CD4-positive, alpha-beta T cell treated with Interleukin-2 at 100 ng/mL for 4 hours (primary cell): ENCODE measurements at places on chromosomes 1 and 21.

DNA sequence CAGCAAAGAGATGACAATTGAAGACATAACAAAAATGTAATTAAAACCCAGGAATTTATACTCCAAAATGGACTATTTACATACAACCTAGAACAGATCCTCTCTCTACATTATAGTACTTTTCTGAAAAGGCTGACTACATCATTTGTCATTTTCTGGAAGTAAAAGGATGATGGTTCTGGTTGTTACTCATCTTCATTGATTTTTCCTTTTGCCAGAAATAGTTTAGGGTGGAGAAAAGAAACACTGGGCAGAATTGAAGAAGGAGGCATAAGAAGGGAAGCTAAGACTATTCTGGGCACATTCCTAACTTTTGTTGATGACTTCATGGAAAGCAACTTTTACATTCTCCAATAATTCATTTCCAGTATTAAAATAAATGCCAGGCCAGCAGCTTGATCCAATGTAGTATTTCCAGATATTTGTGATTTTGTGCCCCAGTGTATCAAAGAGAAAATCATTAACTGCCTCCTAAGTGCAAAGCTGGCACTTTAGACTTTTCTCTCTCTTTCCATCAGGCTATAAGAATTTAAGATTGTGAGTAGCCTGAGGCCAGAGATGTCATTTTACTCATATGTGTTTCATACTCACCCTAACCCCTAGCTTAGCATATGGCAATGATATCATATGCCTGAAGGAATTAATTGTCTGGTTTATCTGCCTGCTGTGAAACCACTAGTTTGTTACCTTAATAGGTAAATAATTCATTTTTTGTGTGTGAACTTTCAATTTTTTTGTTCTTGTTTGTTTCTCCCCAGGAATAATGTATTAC, 369.5 kb upstream of the LYPLAL1 start:
- no peak for DNase-seq

DNA sequence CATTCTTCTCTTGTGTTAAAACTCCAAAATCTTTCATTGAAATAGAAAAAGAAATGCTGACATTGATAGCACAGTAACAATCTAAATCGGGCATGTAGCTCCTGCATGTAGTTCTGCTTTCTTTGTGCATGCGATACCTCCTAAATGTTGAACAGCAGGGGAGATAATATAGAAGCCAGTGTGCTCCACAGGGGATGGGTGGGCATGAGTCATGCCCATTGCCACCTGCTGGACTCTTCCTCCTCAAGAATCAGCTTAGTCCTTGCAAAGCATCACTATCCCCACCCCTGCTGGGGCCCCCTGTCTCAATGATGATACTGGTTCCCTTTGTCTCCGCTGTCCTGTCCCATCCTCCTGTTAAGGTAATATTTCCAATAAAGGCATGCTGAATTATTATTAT, 203.0 kb downstream of the RWDD3 start:
- no peak for DNase-seq

GRCh38 chr1:206495011-206495461, 12.3 kb upstream of the RASSF5 start:
- DNase-seq = no peak

- no peak for DNase-seq
Observed at GRCh38 chr1:203769505-203770343, 4.7 kb downstream of the LAX1 start.

- DNase-seq = no peak
Observed at GRCh38 chr1:1554926-1555915, 14.8 kb upstream of the TMEM240 start.

DNA sequence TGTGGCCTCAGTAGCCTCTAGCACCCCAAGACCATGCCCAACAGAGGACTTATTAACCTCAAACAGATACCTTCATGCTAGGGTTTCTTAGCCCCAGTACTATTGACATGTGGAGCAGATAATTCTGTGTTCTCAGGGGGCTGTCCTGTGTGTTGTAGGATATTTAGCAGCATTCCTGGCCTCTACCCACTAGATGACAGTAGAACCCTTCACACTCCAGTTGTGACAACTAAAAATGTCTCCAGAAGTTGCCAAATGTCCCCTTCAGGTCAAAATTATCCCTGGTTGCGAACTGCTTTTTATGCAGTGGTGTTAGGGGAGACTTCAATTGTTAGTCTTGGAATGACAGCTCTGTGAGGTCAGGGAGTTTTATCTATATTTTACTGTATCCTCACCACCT, 8.1 kb downstream of the KAZN start:
- DNase-seq = no peak

- no peak for DNase-seq
Observed at GRCh38 chr1:2447276-2448097, 28.6 kb upstream of the PLCH2 start.

- no peak for DNase-seq
Observed at GRCh38 chr1:200351425-200351824, 58.4 kb downstream of the ZNF281 start.

DNA sequence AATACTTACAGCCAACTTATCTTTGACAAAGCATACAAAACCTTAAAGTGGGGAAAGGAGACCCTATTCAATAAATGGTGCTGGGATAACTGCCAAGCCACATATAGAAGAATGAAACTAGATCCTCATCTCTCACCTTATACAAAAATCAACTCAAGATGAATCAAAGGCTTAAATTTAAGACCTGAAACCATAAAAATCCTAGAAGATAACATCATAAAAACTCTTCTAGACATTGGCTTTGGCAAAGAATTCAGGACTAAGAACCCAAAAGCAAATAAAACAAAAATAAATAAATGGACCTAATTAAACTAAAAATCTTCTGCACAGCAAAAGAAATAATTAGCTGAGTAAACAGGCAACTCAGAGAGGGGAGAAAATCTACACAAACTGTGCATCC, 335.6 kb upstream of the PBX1 start:
- no peak for DNase-seq

DNA sequence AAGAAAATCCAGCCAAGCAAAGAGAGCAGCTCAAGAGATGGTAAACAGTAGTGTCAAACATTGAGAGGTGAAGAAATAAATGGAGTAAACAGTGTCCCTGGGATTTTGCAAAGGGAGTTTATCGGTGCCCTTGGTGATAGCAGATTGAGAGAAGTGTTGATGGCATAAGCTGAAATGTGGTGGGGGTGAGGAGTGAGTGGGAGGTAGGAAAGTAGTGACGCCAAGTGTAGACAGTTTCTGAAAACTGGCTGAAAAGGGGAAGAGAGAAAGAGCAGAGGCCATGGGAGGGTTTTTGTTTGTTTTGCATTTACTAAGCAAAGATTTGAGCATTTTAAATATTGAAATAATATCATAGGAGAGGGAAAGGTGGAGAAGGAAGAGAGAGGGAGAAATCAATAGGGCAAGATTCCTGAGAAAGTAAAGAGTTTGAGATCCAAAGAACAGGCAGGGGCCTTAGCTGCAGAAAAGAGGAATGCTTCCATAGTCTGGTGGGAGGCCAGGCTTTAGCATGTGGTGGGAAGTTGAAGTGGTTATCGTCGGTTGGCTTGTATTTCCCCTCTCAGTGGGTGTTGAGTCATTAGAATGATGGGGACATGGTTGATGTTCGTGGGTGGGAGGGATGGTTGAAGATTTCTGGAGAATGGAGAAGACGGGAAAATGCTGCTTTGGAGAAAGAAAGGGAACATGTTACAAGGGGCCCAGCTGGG, 26.8 kb upstream of the RASAL2 start:
- DNase-seq = no peak

DNA sequence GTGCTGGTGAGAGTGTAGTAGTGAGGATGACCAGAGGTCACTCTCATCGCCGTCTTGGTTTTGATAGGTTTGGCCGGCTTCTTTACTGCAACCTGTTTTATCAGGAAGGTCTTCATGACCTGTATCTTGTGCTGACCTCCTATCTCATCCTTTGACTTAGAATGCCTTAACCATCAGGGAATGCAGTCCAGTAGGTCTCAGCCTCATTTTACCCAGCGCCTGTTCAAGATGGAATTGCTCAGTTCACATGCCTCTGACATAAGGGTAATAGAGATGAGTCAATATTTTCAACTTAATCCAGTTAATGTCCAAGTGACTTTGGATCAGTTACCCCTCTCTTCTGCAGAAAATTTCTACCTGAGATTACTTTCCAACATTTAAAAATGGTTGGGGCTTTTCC, 4.6 kb downstream of the NID1 start:
- no peak for DNase-seq

GRCh38 chr1:110612060-110612745, 6.0 kb upstream of the KCNA2 start:
- DNase-seq = no peak

- no peak for DNase-seq
Observed at GRCh38 chr1:12798911-12799310, 7.7 kb downstream of the PRAMEF1 start.

DNA sequence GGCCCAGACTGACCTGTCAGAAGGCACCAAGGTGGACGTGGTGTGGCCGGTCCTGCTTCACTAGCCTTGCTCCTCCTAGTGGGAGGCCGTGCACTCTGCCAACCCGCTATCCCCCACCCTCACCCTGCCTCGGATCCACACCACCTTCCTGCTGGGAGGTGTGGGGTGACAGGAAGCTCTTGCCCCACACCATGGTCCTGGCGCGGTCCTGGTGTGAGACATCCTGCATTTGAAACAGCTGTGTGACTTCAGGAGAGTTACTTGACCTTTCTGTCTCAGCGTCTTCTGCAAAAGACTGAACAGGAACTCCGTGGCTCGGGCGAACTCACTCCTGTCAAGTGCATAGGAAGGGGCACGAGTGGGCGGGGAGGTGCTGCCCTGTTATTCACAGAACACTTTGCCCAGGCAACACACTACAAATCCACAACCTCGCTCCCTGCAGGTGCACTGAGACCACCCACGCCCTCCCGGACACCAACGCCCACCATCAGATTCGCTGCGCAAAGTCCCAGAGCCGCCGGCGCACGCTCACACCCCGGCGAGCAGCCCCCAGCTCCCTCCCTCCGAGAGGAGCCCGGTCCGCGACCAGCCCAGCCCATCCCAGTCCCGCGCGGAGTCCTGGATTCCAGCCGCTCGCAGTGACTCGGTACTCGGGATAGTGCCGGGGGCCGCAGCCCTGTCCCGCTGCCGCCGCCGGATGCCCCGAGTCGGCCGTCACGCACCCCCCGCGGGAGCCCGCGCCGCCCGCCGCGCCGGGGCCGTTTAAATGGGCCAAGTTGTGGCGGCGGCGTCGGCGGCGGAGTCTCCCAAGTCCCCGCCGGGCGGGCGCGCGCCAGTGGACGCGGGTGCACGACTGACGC, at the start of gene SAMD11:
SAMD11 (plus strand) TSS at position 793 of the 860 bp plus-strand sequence. CDS start 509 bp downstream, outside the sequence.
- peak; percentile 66 for DNase-seq

GRCh38 chr1:32316903-32317277, 19.1 kb downstream of the MARCKSL1 start:
- DNase-seq = no peak

GRCh38 chr1:98963064-98963758, 41.5 kb downstream of the PLPPR5 start:
- no peak for DNase-seq

DNA sequence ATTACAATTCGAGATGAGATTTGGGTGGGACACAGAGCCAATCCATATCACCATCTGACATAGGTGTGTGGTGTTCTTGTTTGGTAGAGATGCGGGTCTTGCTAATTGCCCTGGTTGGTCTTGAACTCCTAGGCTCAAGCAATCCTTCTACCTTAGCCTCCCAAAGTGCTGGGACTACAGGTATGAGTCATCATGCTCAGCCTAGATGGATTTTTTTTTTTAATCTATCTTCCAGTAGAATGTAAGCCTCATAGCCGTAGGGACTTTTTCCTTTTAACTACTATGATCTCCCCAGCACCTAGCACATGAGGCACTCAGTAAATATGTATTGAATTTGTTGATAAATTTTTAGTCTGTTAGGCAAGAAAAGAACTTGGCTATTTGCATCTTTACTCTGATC, 94.6 kb upstream of the TENT5C start:
- no peak for DNase-seq

DNA sequence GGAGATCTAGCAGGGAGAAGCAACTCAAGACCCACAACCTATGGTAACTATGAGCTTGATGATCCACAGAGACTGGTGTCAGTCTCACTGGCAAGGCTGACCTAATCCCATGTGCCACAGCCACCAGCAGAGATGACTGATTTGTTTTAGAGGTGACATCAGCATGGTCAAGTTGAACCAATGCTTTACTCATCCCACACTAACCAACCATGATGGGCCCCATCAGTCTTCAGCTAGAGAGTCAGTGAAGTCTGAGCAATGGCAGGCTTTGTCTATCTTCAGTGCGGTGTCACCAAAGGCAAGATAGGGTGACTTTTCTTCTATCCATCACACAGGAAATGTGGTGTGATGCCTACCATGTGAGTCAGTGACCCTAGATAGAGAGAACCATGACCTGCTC, 1470.7 kb downstream of the NCAM2 start:
- no peak for DNase-seq

GRCh38 chr1:14149431-14149830, 449.1 kb upstream of the KAZN start:
- DNase-seq = no peak

GRCh38 chr1:156547982-156548381, 24.4 kb downstream of the IQGAP3 start:
- no peak for DNase-seq

GRCh38 chr21:26933448-26933847, 33.4 kb downstream of the ADAMTS5 start:
- no peak for DNase-seq

- DNase-seq = no peak
Observed at GRCh38 chr1:216961516-216961915, 238.3 kb upstream of the ESRRG start.

DNA sequence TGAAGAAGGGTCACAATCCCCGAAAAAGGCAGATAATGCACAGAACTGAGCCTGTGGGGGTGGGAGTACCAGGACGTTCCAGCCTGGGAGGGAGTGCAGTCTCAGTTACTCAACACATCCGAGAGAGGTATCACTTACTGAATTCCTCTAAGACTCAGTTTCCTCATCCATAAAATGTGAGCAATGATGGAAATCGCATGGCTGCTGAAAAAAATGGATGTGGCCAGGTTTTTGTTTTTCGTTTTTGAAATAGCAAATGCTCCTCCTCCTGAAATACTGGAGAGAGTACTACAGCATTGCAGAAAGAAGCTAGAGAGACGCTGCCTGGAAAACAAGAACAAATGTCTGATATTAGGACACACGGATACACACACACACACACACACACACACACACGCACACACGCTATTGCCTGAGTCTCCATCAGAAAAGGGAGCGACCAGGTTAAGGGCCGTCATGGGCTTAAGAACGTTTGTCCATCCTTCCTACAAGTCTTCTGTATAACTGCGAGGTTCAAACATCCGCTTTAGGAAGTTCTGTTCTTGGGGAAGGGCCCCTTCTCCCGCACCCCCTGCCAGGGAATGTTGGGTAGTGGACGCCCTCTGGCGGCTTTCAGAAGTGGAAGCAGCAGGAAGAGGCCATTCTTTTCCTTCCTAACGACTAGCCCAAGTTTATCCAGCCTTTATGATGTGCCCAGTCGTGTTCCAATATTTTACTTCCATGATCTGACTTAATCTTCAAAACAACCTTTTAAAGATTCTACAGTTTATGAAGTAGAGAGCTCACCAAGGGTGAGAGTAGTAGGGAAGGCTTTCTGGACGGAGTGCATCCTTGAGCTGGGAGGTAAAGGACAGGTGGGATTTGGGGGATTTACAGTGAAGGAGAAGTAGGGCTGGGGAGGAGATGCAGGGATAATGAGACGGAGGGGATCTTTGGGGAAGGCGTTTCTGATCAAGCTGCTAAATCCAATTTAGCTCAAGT, 699 bp upstream of the NES start:
- peak; percentile 36 for DNase-seq

- peak; percentile 60 for DNase-seq
Observed at GRCh38 chr1:180954005-180954800, 41.5 kb downstream of the KIAA1614 start.
